CD8-positive, alpha-beta memory T cell (primary cell): ENCODE measurements at places on chromosomes 12 and 14.

GRCh38 chr14:59333235-59333634 lies 131.9 kb downstream of the GPR135 start:
- DNase-seq = no peak

- no peak for DNase-seq
Observed at GRCh38 chr12:6306151-6306550, 4.3 kb upstream of the PLEKHG6 start.

DNA sequence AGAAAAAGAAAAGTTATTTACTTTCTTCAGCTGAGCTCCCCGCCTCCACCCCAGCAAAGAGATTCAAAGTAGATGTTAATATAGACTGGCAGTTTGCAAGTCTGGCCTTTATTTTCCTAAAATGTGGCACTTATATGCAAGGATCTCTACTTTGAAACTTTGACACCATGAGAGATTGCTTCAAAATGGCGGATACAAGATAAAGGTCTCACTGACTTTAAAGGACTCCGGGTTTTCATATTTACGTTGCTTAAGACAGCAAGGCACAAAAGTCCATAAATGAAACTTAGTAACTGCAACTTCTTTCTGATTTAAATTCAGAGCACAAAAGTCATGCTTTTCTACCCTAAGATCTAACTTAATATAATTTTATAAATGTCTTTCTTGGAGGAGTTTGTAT lies 3.5 kb downstream of the OTX2 start:
- no peak for DNase-seq

DNA sequence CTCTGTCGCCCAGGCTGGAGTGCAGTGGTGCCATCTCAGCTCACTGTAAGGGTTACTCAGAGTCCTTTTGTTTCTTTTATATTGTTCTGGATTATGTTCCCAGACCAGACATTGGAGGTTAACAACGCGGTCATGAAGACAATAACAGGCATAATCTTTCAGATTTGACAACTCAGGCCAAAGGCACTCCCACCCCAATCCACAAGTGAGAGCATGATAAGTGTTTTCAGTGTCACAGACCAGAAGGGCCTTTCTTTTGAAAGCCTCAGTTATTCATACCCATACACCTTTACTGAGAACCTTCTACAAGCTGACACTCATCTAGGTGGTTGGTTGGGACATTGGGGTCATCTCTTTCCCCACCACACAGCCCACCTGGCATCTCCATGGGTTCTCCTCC lies 2.9 kb upstream of the TMEM63C start:
- no peak for DNase-seq

DNA sequence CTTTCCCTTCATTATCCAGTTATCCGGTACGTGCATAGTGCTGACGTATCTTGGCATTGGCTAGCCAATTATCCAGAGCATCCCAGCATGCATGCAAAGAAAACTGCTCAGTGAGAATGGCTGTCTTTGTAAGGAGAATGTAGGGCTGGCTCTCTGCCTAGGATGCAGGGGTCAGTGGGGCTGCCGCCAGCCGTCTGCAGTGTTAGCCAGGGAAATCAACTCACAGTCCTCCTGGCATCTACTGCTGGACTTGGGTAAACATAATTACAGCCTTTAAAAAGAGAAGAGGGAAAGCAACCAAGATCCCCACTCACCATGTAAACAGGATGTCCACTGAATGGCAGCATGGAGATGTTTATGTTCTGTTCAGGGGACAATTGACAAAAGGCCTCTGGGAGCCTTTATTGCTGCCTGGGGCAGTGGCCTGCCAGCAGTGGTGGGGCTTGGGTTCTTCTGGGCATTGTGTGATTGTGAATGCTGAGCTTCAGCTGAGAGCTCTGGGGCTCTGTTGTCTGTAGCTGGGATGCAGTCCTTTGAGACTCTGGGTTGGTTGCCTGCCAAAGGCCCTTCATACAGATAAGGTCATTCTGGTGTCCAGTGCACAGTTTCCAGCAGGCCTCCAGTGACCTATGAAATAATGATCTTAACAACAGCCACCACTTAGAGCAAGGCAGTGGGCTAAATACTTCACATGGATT lies 121.8 kb downstream of the TBC1D30 start:
- DNase-seq = no peak

DNA sequence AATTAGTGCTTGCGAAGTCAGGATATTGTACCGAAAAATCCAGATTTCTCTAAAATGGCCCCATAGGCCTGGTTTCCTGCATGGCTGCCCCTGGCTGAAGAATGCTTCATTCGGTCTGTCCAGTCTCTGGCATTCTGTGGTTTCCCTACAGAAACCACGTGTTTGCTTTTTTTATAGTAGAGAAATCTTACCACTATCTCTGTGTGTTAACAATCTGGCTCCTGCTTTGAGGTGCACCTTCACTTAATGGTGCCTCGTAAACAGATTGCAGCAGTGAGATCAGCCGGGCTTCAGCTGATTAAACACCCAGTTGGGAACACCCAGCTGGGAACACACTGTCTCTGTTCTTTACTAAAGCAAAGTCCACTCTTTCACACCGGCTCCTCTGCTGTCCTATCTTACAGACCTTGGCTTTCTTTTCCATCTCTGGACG lies 6.7 kb upstream of the DNAAF2 start:
- DNase-seq = no peak

- no peak for DNase-seq
Observed at GRCh38 chr12:39723831-39724230, 104.2 kb upstream of the ABCD2 start.

GRCh38 chr14:74425525-74426201 lies 347 bp downstream of the SYNDIG1L start:
- DNase-seq = peak; percentile 65

GRCh38 chr14:52269982-52270381 lies 2.5 kb downstream of the PTGDR start:
- no peak for DNase-seq

DNA sequence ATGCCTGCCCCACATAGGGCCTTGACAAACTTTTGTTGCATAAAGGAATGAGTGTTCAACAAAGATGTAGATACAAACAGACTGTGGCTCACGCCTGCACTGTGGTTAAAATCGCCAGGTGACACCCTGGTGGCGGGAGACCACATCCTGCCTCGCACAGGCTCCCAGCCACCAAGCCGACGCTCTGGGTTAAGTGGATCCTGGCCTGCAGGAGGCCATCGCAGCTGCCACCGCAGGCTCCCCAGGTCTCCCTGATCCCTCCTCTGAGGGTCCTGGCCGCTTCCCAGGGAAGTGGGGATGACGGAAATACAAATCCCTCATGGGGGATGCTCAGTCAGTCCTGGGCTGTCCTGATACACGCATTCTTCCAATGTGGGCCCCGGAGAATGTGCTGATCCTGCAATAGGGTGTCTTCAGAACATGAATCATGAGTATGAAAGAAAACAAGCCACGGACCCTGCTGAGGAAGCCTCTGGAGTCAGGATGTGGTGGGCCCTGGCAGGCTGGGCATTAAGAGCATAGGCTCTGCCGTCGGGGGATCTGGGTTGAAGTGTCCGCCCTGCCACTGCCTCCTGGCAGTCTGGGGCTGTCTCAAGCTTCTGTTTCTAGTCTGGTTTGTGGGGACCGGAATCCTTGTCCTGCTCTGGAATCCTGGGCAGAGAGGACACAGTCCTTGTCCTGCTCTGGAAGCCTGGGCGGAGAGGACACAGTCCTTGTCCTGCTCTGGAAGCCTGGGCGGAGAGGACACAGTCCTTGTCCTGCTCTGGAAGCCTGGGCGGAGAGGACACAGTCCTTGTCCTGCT lies 53.5 kb upstream of the BEGAIN start:
- DNase-seq = peak; percentile 88

- DNase-seq = no peak
Observed at GRCh38 chr12:122310626-122311333, 44.5 kb upstream of the VPS33A start.

DNA sequence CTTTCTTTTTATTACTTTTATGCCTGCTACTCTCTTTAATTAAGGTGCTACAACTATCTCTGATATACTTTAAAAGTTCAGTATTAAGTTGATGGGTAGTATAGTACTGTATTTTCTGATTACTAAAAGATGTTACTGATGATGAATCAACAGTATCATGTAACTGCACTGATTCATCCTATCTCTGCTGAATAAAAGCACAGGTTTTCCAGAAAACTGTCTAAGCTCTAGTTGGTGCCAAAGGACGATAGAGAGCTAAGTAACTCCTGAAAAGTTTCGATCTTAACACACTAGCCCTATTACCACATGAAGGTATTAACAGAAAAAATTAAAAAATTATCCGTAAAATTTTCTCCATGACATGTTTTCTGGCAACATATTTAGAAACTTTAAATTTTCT lies 2.1 kb downstream of the SCAF11 start:
- DNase-seq = no peak

GRCh38 chr12:59937148-59937547 lies 341.3 kb downstream of the SLC16A7 start:
- no peak for DNase-seq

DNA sequence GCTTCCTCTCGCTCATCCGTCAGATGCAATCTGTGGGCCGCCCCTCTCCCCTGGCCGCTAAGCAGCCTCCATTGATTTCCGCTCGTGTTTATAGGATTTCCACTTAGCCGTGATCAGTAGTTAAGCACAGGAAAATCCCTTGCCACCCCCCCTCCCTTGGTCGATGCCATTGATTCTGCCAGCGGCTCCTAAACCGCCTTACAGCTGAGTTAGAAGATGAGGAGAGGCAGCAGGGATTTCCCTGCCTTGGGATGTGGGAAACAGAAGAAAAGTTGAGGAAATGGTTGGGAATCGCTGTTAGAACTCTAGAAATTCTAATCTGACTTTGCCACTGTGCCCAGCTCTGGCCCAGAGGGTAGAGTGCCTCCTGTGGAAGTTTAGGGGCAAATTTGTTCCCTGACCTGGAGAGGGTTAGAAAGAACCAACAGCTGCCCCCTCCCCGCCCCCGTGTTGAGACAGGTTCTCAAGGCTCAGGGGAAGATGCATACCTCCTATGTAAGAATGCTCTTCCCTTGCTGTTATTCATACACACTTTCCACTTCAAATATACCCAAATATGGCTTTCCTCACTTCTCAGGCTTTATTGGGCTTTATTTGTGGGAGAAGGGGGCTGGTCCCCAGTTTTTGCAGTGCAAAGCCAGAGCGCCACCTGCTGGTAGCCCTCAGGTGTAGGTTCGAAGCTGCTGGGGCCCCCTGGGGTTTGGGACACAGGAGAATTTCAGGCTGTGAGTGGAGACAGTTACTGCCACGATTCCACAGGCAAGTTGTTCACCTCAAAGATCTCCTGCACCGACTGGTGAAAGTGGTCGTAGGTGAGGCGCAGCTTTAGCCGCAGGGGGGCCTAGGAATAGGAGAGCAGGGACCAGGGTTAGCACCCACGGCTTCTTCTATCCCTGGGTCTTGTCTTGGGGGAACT lies 3.2 kb downstream of the THTPA start:
- DNase-seq = peak; percentile 54

DNA sequence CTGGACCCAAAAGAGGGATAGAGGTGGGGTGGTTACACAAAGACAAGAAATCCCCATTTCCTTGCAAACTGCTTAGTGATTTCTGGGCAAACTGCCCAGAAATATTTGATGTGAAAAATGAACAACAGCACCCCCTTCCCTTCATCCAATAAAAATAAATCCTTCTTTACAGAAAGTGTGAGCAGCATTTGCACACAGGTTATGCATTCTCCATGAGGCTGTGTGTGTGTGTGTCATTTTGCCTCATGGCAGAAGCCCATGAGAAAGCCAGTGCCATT lies 17.2 kb upstream of the NRXN3 start:
- no peak for DNase-seq

GRCh38 chr12:80230068-80230467 lies 130.7 kb downstream of the OTOGL start:
- no peak for DNase-seq

GRCh38 chr14:96754845-96755184 lies 42.4 kb upstream of the VRK1 start:
- DNase-seq = no peak

- DNase-seq = no peak
Observed at GRCh38 chr12:72839696-72840095, 567.5 kb downstream of the TRHDE start.

GRCh38 chr12:16828891-16829290 lies 222.9 kb upstream of the LMO3 start:
- no peak for DNase-seq

GRCh38 chr12:80100591-80100990 lies 1.3 kb downstream of the OTOGL start:
- no peak for DNase-seq

DNA sequence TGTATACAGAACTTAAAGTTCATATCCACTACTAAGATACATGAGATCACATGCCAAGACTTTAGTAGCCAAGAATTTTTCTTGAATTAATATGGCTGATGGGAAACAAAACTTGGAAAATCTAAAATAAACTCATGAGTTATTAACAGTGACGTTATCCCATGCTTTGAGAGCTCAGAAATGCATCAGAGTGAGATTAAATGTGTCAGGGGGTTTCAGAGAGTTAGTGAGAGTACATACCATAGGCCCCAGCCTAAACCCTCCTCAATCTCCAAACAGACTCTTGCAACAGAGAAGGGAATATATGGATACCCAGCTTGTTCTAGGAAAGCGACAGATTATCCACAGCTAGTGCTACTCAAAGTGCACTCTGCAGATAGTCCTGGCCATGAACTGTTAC lies 19.3 kb downstream of the SLC35F4 start:
- DNase-seq = no peak

- DNase-seq = no peak
Observed at GRCh38 chr14:52298795-52299194, 15.3 kb upstream of the PTGER2 start.

GRCh38 chr14:84686550-84686949 lies 843.4 kb upstream of the FLRT2 start:
- no peak for DNase-seq

DNA sequence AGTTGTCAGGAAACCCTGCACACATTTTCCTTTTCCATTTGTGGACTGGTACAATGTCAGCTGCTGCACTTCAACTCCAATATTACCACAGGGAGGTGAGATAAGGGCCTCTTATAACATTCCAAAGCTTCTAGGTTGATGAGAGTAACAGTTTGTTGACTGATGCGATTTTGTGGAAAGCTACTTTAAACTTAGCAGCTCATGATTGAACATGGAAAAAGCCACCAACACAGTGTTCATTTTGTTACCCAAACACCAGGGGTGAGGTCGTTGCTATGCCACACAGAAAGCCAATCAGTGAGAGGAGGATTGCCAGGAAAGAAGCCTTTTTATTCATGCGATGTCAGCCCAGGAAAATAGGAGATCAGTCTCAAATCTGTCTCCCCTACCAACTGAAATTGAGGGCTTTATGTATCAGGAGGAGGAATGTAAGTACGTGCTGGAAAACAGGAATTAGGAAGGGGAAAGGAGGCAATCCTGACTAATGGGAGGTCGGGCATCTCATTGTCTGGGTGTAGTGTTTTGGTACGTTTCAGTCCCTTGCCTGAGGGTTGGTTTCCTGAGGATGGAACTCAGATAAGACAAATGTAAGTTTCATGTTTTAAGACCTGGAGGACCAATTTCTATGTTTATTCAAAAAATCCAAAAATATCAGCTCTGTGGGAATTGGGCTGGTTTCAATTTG lies 92.7 kb upstream of the PLEKHA5 start:
- DNase-seq = no peak
